DMS 273 treated with DMSO at 0.1 percent for 48 hours (cell line): ENCODE measurements at places on chromosomes 16 and 17.
A peak's percentile ranks its signal among the peaks of the same experiment; 100 is the strongest.

DNA sequence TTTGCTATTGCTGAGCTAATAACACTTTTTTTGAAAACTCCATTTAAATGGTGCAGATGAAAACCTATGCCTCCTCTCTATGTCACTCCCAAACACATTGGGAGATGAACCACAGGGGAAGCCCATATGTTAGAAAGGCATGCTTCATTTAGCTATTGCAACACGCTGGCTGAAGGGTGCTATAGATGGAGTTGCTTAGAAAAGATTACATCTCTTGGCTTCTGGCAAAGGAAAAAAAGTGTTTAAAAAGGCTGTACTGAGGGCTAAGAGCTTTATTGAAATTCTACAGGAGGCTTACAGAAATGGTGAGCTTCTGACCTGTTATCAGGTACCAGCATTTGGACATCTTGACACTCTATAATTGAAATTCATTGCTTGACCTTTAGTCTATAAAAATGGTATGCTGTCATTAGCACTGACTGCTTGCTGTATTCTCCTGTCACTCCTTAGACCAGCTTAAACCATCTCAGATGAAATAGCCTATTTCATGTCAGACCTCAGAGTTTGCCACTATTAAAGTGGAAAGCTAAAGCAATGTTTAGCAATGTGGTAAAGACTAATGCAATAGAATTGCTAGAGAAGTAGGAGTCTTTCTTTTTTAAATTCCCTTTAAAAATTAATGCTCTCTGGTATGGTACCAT is 503.9 kb downstream of the CDH11 start:
- DNase-seq, result peak; percentile 57

GRCh38 chr16:57624044-57624688 is 4.3 kb upstream of the ADGRG1 start:
- no peak for DNase-seq

DNA sequence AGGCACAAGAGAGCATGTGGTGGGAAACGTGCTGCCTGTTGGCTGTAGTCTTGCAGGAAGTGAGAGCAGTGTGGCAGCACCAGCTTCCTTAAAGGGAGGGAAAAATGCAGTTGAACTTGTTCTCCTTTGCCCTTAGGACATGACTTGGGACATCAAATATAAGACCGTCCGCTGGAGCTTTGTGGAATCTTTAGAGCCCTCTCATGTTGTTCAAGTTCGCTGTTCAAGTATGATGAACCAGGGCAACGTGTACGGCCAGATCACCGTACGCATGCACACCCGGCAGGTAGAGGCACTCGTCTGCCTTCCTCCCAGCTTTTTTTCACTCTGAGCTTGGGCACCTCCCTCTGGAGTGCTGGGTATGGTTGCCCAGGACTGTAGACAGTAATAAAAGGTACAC is 23.3 kb downstream of the GPR179 start:
- DNase-seq, result no peak

DNA sequence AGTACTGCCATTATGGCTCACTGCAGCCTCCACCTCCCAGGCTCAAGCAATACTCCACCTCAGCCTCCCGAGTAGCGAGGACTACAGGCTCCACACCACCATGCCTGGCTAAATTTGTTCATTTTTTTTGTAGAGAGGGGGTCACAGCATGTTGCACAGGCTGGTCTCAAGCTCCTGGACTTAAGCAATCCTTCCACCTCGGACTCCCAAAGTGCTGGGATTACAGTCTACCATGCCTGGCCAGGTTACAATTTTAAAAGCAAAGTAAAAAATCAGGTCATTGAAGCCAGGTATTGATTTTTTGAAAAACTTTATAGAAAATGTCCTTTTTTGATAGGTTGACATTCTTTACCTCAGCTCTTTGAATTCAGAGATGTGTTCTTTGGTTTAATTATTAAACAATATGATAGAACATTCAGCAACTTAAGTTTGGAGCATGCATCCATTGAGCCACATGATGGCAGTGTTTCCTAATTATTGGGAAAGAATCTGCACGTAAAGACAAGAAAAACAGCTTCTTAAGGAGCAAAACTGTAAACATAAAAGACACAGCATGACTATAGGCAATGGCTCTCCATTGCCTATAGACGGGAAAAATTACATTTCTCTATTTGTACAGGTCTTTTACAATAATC is 1.7 kb upstream of the SLC16A11 start:
- DNase-seq, result no peak

- DNase-seq, result no peak
These were observed 4.4 kb upstream of the KRT37 start for GRCh38 chr17:41428591-41429291.

- no peak for DNase-seq
These were observed 7.9 kb downstream of the FNDC8 start for GRCh38 chr17:35129154-35129972.

GRCh38 chr16:2250652-2251295 is 613 bp downstream of the ECI1 start:
- DNase-seq, result no peak

- DNase-seq, result no peak
These were observed 478.6 kb downstream of the SLC39A11 start for GRCh38 chr17:72613806-72614292.

GRCh38 chr16:73692861-73693260 is 603.8 kb upstream of the PSMD7 start:
- no peak for DNase-seq

DNA sequence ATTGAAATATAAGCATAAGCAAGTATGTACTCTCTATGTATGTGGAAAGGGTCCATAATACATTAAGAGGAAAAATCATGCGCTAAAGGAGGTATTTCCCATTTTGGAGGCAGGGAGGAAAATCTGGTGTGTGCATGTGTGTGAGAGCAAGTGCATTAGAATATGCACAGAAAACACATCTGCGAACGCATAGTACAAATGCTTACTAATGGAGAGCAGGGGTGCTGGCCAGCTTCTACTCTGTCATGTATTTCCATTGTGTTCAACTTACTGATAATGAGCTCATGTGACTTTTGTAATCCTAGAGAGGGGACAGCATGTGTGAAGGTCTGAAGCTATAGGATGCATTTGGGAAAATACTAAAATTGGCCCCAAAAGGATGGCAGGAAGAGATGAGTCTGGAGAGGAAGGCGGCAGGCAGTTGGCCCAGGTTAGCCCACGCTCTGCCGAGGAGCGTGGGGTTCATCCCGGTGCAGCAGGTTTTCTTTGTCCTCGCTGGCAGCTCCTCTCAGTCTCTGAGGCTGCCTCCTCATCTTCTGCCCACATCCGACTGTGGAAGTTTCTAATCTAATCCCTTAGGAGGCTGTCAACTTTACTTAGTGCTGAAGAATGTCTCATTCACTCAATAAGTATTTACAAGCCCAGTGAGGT is 17.8 kb upstream of the KSR1 start:
- DNase-seq, result no peak

DNA sequence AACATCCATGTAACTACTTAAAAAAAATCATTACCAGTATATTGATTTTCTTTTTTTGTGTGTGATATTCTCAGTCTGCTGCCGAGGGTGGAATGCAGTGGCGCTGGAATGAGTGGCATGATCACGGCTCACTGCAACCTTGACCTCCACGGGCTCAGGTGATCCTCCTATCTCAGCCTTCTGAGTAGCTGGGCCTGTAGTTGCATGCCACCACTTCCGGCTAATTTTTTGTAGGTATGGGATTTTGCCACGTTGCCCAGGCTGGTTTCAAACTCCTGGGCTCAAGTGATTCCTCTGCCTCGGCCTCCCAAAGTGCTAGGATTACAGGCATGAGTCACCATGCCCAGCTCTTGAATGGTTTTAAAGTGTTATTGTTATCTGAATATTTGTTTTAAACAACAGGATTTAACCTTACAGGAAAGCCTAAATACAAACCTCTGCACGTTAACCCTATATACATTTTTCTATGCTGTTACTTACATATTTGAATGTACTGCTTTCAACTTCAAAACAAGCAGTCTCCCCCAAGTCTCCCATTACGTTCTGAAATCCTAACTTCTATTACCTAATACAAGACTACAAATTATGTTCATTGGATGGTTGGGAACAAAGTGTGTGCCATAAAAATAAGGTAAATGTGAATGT is 61.7 kb downstream of the KPNA2 start:
- DNase-seq, result no peak

DNA sequence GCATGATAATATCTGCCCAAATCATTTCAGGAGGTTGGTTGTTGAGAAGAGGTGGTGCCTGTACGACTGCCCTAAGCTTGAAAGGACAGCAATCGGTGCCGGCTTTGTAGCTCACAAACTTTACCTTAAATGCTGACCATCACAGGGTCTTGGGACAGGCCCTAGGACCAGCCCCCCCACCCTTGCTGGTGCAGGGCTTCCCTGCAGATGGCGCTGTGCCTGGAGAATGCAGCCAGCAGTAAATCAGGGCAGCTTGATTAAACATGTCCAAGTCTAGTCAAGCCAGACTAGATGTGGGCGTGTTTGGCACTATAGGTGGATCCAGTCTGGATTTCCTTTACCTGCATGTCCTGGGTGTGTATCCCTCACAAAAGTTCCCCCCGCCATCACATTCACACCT is 135.5 kb upstream of the CRHR1 start:
- no peak for DNase-seq

DNA sequence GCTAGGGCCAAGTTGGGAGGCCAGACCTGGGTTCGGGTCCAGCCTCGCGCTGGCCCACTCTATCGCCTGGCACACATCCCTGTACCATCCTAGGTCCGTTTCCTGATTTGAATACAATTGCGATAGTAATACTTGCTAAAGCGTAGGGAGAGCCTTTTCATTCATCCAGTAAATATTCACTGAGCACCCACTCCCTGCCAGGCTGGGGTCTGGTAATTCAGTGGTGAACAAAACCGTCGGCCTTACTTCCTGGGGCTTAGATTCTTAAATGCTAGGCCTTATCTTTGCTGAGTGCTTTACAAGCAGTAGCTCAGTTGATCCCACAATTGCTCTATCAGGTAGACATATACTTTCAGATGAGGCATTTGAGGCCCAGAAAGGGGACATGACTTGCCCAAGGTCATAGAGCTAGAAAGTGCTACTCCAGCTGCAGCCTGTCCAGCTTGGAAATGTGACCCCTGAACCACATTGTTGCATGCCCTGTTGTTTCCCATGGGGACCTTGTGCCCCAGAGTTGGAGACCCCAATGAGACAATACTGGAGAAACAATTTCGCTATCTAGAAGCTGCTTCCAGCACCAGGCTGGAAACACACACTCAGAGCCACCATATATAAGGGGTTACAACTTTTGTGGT is 691 bp downstream of the USB1 start:
- no peak for DNase-seq

- no peak for DNase-seq
These were observed 28.5 kb upstream of the SUPT4H1 start for GRCh38 chr17:58380207-58381123.

GRCh38 chr16:66534376-66534799 is 15.5 kb downstream of the TK2 start:
- DNase-seq, result no peak

GRCh38 chr17:79152636-79153035 is 78.0 kb downstream of the ENGASE start:
- no peak for DNase-seq
